ENCODE measurements at places on chromosomes 2 and 18.
A peak's percentile ranks its signal among the peaks of the same experiment; 100 is the strongest.

- DNase-seq: peak; percentile 23
Observed at GRCh38 chr2:47520302-47520630, 117.3 kb downstream of the MSH2 start.

- DNase-seq: peak; percentile 3
Observed at GRCh38 chr2:201909961-201910361, 103.6 kb downstream of the CDK15 start.

DNA sequence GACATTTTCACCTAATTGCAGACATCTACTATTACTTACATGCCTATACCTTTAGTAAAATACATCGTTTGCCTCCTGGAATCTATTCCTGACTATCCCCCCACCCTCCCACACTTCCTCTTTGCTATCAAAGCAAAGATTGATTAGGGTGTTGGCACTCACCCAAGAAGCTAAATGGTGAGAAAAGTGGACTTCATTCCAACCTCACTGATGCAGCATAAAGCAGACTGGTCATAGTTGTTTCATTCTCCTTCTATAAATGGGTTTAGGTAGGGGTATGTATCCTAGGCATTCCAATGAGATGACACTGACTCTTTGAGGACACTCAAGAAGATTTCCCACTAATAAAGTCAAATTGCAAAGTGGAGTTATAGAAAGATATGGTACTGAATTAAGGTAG is 97.4 kb downstream of the LRP1B start:
- DNase-seq: no peak

GRCh38 chr18:22753130-22753831 is 179.8 kb upstream of the RBBP8 start:
- DNase-seq: no peak

- DNase-seq: no peak
Observed at GRCh38 chr2:188787658-188788240, 186.4 kb upstream of the COL3A1 start.

GRCh38 chr2:45466053-45466452 is 145.0 kb downstream of the SRBD1 start:
- no peak for DNase-seq

- no peak for DNase-seq
Observed at GRCh38 chr2:96103761-96104486, 12.4 kb downstream of the ADRA2B start.

DNA sequence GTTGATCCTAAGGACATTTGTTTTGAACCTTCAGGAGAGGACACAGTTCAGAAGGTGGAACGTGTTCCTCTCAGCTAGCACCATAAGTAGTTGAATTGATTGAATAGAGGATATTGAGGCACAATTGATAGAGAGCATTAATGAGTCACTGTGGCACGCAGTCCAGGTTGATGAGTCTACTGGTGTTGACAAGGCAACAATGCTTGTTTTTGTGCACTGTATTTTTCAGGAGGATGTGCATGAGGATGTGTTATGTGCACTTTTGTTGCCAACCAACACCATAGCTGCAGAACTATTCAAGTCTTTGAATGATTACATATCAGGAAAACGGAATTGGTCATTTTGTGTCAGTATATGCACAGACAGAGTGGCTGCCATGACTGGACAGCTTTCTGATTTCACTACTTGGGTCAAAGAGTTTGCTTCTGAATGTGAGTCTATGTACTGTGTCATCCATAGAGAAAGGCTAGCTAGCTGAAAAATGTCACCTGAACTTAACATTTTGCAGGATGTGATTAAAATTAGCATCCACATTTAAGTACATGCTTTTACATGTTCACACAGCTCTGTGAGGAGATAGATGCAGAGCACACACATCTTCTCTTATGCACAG is 140.1 kb upstream of the B3GNT2 start:
- DNase-seq: peak; percentile 28

GRCh38 chr2:120773186-120773800 is 37.6 kb downstream of the GLI2 start:
- DNase-seq: no peak

DNA sequence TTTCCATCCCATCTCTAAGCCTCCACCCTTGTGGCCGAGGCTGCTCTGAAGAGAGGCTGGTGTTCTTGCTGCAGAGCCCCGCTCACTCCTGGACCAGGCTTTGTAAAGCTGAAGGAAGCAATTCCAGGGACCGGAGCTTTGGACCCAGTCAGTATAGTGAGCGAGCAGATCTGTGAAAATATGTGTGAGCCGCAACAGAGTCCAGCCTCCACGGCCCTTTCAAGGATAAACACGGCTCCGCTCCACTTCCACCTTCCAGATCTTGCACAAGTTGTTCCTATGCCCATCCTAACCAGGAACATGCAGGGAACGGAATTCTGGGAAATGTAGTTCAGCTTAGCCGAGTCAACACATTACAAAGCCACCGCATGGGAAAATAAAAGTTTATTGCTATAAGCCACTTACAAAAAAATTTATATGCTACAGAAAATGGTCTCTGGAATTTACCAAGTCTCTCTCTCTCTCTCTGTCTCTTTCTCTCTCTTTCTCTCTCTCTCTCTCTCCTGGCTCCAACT is 151.7 kb upstream of the ZNF521 start:
- DNase-seq: no peak

DNA sequence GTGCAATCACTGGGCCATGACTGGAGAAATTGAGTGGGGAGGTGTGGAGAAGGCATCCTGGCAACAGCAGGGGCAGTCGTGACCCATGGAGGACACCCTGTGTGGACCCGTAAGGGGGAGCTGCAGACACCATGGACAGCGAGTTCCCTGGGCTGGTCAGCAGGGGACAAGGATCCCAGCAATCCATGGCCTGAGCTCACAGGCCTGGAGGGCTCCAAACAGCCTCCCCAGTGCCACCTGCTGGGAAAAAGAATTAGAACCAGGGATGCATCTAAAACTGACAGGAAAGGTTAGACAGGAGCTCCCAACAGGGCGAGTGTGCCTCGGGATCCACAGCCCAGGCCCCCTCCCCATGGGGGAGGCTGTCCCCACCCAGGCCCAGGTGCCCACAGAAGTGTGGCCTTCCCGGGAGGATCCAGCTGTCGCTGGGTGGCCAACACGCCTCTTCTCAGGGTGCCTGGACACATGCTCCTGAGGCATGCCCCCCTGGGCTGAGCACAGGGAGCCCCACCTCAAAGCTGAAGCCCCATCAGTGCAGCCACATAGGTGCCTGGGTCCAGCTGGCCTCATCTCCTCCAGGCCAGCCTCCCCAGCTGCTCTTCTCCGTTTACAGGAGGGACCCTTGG is 20.5 kb upstream of the KIF1A start:
- peak; percentile 30 for DNase-seq

DNA sequence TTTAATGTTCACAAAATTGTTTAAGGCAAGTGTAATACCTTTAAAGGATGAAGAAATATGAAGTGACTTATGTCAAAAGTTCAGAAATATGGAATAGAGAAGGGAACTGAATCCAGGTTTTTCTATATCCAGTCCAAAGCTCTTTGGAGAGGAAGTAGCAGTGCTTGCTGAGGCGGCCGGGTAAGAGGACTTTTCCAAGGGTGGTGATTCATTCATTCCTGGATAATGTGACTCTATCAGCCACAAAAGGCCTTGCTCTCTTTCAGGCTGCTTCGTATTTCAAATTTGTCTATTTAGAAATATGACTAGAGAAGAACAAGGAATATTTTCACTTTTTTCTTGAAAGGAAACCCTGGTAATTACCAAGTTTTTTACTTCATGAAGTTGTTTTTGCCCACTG is 830.1 kb upstream of the ZEB2 start:
- no peak for DNase-seq

DNA sequence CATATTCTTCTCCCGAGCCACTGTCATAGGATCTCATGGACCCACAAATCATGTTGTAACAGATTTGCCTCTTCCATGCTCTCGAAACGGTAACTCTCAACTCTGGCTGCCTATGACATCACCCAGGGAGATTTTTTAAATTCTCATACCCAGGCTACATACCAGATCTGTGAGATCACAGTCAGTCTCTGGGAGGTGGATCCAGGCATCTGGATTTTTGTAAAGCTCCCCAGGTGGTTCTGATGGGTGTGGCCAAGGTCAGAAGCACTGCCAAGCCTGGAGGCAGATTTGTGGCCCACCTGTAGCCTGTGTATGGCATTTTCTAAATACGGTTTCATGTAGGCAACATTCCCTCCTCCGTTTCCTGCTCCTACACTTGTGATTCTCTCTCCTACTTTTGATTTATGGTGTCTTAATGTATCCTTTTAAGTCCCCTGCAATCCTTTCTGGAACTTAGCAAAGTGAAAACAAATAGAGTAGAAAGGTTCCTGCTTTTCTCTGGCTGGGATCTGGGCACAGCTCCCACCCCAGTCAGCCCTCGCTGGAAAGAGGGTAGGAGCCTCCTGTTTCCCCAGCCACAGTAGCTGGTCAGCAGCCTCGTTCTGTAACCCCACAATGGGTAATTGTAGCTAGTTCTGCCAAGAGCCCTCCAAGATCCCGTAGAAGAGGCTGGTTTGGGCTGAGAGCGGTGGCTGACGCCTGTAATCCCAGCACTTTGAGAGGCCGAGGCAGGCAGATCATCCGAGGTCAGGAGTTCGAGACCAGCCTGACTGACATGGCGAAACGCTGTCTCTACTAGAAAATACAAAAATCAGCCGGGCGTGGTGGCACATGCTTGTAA is 96.2 kb downstream of the KLHL29 start:
- no peak for DNase-seq

DNA sequence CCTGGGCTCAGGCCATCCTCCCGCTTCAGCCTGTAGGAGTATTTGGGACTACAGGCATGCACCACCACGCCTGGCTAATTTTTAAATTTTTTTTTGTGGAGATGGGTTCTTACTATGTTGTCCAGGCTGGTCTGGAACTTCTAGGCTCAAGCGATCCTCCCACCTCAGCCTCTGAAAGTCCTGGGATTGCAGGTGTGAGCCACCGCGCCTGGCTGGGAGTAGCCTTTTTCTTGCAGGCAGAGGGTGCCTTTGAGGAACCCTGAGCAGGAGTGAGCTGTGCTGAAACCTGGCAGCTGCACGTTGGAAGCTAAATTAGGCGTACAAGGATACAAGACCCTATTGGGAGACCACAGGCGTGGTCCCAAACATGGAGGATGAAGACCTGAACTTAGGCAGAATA is 8.0 kb downstream of the CTDSP1 start:
- no peak for DNase-seq

GRCh38 chr2:989781-990467 is 39.3 kb downstream of the SNTG2 start:
- no peak for DNase-seq

GRCh38 chr2:30981096-30981495 is 157.1 kb downstream of the GALNT14 start:
- no peak for DNase-seq

GRCh38 chr2:216666461-216667233 is 28.7 kb downstream of the IGFBP5 start:
- DNase-seq: peak; percentile 76

GRCh38 chr2:136997557-136997956 is 232.2 kb downstream of the THSD7B start:
- DNase-seq: no peak

DNA sequence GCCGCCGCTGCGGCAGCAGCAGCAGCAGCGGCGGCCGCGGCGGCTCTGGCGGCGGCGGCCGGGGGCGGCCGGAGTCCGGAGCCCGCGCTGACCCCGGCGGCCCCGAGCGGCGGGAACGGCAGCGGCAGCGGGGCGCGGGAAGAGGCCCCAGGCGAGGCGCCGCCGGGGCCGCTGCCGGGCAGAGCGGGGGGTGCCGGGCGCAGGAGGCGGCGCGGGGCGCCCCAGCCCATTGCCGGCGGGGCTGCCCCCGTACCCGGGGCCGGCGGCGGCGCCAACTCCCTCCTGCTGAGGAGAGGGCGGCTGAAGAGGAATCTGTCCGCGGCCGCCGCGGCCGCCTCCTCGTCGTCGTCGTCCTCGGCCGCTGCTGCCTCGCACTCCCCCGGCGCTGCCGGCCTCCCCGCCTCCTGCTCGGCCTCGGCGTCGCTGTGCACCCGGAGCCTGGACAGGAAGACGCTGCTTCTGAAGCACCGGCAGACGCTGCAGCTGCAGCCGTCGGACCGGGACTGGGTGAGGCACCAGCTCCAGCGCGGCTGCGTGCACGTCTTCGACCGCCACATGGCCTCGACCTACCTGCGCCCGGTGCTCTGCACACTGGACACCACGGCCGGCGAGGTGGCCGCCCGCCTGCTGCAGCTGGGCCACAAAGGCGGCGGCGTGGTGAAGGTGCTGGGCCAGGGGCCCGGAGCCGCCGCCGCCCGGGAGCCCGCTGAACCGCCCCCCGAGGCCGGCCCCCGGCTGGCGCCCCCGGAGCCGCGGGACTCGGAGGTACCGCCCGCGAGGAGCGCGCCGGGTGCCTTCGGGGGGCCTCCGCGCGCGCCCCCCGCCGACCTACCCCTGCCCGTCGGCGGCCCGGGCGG is 646 bp downstream of the PHLPP1 start:
- peak; percentile 73 for DNase-seq

DNA sequence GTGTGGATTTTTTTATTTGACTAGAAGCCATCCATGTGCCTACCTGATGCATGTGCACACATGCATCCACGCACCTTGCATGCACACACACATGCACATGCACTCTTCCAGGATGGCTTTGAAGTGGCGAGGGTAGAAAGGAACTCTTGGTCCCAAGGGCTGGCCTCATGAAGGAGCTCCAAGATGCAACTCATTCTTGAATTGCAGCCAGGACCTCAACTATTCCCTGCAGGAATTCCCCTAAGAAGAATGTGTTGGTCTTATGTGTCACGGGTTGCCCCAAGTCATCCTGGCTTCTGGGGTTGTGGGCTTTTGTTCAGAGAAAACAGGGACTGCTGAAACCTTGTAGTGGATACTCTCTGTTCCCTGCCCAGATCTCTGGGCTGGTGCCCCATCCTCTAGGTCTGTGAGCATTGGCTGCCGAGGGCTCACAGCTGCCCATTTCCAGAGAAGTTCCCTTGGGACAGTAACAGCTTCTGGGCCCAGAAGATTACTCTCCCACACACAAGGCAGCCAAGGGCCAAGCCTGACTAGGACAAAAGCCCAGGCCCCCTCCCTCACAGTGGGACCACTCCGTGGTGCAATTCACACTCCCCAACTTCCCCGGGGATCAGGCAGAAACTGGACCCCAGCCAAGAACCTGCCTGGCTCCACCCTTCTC is 137.6 kb downstream of the COPS8 start:
- no peak for DNase-seq

DNA sequence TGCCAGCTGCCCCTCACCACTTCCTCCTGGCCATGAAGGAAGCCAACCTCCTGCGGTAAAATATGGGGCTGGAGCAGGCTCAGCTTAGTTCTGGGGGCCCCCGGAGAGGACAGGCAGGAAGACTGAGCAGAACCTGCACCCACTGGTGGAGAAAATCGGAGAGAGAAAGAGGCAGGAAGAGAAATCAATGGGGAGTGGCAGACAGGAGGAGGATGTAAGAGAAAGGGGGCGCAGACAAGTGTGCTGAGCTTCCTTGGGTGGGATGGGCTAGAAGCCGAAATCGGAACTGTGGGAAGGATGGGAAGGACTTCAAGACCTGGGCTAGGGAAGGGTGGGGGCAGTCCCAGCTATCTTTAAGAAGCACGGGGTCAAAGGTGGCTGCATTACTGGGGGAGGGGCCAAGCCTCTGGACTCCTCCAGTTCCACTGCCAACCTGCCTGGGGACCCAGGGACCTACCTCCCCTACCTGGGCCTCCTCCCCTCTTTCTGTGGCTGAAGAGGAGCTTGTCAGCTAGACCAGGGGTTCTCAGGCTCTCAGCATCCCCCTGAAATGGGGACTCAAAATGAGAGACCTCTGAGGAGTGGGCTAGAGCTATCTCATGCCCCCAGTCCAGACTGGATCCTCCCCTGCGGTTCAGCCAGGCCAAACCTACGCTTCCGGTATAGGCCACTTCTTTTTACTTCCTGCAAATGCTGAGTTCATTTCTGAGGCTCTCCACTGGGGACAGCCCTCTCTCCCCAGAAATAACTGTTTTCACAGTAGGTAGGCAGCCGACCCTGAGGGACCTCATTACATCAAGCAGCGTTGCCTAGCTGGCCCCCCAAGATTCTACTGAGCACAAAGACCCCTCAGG is 33.6 kb upstream of the B3GNT7 start:
- peak; percentile 30 for DNase-seq

- no peak for DNase-seq
Observed at GRCh38 chr2:176171351-176172006, 14.4 kb downstream of the HOXD3 start.

Data from activated CD4-positive, alpha-beta T cell treated with anti-CD3 and anti-CD28 coated beads, Interleukin-10, Interleukin-2, amounts not matched to agents 100 ng/mL and 50 ng/mL, durations not matched to agents 16 hours and 8 hours (primary cell).